ENCODE measurements at places on chromosomes 4 and X.

GRCh38 chr4:43351970-43352806, 459.7 kb downstream of the GRXCR1 start:
- DNase-seq = no peak

- no peak for DNase-seq
Measured at GRCh38 chr4:11049001-11049400, 364.4 kb upstream of the CLNK start.

GRCh38 chrX:154487518-154488290, 1.3 kb upstream of the UBL4A start:
- no peak for DNase-seq

DNA sequence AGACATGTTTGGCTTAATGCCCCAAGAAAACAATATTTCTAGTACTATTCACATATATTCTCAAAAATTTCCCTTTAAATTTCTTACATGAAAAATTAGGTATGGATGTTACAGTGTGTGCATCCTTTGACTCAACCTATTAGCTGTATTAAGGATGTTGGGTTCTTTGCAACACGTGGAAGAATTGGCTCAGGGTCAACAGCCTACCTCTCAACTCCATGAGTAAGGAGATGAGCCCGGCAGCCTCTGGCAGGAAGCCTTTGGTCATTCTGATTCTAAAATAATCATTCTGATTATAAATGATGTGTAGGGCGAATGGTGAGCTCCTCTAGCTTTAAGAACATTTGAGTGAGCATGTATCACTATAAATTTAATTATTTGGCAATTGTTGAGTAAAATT, 148.0 kb upstream of the WDFY3 start:
- DNase-seq = no peak

DNA sequence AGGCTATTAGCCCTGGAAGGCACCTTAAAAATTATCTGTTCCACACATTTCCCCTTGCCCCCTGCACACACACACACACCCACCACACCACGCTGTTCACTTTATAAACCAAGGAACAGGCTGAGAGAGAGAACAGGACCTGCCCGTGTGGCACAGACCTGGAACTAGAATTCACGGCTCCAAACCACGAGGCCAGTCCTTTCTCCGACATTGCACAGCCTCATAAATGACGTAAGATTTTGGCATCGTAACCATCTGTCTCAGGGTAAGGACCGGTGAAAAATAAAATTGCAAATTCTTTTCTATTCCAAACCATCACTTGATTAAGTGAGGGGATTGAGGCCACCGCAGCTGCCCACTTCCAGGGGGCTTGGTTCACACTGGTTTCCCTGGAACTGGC, 330.3 kb downstream of the BCOR start:
- DNase-seq = no peak

DNA sequence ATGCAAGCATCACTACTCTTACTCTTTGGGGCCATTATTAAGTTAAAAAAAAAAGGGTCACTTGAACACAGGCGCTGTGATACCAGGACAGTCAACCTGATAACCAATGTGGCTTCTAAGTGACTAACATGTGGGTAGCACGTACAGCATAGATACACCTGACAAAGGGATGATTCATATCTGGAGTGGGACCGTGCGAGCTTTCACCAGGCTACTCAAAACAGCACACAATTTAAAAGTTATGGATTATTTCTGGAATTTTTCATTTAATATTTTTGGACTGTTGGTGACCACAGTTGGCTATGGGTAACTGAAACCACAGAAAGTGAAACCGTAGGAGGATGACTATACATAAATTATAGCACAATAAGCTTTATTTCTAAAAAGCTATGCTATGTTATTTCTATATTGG, 113.8 kb upstream of the STIM2 start:
- no peak for DNase-seq

GRCh38 chr4:56308384-56308783, 78.9 kb downstream of the AASDH start:
- DNase-seq = no peak
